Osteoblast (primary cell): ENCODE measurements at places on chromosomes 6 and 20.

DNA sequence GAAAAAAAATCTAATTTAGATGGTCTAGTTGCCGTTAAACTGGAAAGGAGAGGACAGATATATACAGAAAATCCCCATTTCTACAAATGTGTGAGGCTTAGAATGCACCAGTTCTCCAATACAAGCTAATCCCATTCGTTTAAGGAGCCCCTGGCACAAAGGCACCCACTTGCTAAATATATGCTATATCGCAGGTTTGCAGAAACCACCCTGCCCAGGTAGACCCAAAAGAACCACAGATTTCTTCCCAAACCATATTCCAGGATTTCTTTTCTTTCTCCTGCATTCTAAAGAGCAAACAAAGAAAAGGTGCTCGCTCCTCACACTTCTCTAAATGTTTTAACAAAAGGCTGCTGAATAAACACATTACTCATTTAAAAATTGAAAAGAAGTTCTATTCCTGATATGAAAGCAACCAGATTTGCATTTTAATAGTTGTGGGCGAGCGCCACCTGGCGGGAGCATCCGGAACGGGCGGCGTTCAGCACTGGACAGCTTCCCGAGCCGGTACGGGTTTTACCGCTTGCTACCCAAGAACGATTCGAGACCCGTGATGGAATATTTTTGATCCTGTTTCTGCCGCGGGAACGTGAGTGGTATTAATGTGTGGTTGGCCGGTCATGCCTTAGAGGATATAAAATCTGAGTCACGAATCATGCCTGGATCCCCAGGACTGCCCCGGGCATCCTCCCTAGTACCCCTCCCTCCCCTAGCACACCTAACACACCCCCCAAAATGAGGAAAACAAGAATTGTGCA lies 2.1 kb downstream of the PTPRT start:
- peak; percentile 99 for DNase-seq

DNA sequence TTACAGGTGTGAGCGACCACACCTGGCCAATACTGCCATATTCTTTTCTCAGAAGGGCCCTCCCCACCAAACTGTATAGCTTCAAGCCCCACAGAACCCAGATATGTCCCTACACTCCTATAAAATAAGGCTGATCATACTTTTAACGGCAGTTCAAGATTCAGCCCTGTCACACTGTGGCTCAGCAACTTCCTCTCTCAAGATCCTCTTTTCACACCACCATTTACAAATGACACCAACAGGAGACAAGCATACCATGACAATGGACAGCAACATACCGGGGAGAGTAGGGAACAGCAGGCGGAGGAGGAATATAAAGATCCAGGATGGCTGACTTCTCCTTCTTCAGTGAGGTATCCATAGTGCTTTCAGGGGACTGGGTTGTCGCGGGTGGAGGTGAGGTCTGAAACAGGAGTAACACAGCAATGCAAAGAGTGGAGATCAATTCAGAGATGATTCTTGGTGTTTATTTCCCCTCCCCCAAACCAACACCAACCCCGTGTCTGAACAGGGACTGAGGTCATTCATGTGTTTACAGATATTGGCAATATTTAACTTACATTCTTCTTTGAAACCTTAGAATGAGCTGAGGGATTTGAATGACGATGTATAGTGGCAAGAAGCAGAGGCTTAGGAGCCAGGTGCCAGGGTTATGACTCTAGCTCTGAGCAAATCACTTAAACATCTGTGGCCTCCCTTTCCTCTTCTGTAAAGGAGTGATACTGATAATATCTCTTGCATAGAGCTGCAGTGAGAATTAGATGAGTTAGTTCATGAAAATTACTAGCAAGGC lies 57.6 kb upstream of the IPCEF1 start:
- DNase-seq: peak; percentile 50

DNA sequence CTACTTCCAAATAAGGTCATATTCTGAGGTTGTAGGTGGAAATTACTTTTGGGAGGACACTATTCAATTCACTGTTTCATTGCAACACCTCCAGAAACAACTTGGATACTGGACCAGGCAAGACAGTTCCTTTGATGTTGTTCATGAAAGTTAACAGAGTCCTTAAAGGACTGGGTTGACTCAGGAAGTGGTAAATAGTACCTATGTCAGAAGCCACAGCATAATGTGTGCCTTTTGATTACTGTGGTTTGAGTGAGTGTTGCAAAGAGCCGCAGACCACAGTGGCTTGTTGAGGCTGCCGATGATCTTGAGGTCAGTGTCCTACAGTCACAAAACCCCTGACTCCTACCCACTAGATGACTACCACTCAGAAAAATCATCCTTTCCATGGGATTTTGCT lies 10.9 kb downstream of the IL20RA start:
- DNase-seq: no peak

DNA sequence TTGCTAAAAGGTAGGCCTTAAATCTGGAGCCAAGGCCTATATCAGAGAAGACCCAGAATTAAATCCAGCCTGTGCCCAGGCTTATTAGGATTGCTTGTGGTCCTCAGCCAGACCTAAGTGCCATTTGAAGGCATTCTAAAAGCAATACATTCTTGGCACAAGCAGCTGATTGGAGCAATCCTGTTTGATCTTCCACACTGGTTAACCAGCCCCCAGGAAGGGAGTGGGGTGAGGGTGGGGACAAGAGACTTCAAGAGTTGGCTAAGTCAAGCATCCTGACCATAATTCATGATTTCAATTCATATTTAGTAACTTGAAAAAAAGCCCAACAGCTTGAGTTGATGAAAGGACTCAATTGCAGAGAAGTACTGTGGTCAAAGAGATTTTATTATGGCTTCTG lies 128.9 kb downstream of the KIF13A start:
- no peak for DNase-seq

- no peak for DNase-seq
These were observed 148.7 kb upstream of the C6orf118 start for GRCh38 chr6:165458134-165458533.
